ENCODE measurements at places on chromosomes 11 and 22. TPM values are rescaled to one million over a fixed set of nuclear protein-coding genes. Genes with fewer than 3 reads are reported as not detected.

GRCh38 chr11:12901874-12902481 is 107.1 kb upstream of the RASSF10 start:
- no peak for DNase-seq

- DNase-seq: no peak
These were observed 66.1 kb downstream of the FAM76B start for GRCh38 chr11:95723361-95723942.

SART1 gene
- total RNA-seq: 102 TPM

DNA sequence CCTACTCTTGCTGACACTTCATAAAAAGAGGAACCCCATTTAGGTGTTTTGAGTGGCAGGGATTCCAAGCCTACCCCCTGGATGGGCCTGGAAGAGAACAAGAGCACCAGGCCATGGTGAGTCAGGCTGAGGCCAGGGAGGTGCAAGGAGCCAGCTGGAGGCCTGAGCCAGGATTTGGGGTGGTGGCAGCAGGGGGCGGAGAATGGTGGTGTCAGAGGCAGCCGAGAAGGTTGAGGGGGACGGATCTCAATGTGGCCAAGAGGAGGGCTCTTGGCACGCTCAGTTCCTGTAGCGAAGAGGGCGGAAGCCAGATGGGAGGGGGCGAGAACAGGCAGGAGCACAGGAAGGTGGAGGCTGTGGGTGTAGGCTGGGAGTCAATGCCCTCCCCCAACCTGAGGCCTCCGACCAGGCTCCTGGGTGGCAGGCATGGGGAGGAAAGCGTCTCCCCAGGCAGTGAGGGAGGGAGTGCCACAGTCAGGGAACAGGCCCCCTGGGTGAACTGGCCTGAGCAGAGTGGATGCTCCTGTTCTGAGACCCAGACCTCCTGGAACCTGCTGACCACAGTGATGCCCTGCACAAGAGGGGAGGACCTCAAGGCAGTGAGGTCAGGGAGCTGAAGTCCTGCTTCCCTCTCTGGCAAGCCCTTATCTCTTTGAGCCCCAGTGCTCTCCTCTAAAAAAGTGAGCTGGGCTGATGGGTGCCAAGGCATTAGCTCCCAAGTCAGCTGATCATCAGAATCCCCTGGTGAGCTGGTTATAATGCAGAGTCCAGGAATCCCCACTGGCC is 13.9 kb downstream of the RTN4RL2 start:
- DNase-seq: no peak

DNA sequence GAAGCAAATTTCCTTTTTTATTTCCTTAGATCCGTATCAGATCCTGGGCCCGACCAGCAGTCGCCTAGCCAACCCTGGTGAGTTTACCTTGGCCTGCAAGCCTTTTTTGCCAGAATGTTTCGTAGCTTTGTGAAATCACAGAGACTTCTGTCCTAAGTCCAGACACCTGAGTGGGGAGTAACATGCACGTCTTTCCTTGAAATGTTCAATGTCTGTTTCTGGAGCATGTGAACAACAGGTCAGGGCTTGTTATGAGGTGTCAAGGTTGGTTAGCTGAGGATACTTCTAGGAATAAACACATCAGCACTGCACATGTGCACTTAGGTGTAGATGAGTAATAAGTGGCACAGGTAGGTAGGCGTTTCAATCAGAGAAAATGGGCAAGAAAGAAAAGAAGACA is 58.0 kb downstream of the KCNJ1 start:
- no peak for DNase-seq

DNA sequence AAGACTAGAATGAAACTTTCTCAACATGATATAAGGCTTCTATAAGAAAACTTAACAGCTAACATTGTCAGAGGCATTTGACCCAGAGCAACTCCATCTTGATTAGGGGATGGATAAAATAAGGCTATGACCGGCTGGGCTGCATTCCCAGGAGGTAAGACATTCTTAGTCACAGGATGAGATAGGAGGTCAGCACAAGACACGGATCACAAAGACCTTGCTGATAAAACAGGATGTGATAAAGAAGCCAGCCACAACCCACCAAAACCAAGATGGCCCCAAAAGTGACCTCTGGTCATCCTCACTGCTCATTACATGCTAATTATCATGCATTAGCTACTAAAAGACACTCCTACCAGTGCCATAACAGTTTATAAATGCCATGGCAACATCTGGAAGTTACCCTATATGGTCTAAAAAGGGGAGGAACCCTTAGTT is 135.2 kb downstream of the TTC28 start:
- no peak for DNase-seq

DNA sequence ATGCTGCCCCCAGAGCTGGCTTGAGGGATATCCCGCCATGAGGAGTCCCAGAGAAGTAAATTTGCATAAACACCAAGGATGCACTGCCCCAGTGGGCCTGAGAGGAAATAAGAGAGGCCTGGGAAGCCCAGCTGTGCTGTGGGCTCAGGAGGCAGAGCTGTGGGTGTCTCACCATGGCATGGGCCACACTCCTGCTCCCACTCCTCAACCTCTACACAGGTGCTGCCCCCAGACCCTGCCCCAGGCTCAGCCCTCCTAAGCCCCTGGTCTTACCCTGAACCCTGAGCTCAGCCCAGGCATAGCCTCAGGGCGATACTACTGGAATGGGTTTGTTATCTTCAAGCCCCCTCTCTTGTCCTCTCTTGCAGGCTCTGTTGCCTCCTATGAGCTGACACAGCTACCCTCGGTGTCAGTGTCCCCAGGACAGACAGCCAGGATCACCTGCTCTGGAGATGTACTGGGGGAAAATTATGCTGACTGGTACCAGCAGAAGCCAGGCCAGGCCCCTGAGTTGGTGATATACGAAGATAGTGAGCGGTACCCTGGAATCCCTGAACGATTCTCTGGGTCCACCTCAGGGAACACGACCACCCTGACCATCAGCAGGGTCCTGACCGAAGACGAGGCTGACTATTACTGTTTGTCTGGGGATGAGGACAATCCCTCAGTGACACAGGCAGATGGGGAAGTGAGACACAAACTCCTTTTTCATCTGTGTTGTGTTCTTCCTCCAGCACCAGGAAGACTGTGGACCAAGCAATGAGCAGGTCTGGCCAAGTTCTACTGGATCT is 59.9 kb downstream of the GGTLC2 start:
- DNase-seq: no peak

- no peak for DNase-seq
These were observed 699.1 kb downstream of the FAM181B start for GRCh38 chr11:82034527-82034926.

SOX6 gene
- total RNA-seq: 0.61 TPM
